ENCODE measurements at places on chromosomes 6 and 20.

GRCh38 chr6:40631744-40632143 lies 44.6 kb upstream of the LRFN2 start:
- no peak for DNase-seq

- DNase-seq = no peak
Observed at GRCh38 chr6:106136845-106137244, 50.7 kb downstream of the PRDM1 start.

DNA sequence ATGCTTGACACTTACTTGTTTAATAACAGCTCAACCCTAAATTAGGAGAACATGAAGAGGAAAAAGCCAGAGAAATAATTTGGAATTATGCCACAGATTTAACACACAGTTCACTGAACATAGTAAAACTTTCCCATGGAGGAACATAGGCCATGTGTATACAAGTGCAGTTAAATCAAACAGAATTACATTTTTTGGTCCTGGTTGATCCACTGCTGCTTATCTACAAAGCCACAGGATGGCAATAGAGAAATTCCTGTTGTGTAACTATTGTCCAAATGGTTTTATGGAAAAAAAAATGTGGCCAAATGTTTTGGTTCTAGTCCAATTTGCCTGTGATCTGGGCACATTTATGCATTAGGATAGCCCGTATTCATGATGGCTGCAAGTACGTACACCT lies 136.8 kb downstream of the ALDH8A1 start:
- DNase-seq = peak; percentile 31

DNA sequence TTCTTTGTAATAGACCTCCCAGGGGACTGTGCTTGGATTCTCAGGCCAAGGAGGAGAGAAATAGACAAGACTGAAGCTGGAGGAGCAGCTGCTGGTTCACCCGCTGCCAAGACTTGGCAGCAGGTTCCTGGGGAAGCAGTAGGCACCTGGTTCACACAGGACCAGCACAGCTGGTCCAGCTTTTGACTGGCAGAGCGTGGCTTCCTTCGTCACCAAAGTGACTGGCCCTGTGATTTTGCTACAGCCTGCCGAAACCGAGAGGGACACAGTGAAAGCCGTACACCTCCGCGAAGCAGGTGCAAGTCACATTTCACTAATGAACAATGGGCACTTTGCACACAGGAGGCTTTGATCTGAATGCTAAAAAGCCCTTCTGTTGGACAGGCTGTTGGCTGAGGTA lies 199.0 kb downstream of the RNF144B start:
- DNase-seq = no peak

DNA sequence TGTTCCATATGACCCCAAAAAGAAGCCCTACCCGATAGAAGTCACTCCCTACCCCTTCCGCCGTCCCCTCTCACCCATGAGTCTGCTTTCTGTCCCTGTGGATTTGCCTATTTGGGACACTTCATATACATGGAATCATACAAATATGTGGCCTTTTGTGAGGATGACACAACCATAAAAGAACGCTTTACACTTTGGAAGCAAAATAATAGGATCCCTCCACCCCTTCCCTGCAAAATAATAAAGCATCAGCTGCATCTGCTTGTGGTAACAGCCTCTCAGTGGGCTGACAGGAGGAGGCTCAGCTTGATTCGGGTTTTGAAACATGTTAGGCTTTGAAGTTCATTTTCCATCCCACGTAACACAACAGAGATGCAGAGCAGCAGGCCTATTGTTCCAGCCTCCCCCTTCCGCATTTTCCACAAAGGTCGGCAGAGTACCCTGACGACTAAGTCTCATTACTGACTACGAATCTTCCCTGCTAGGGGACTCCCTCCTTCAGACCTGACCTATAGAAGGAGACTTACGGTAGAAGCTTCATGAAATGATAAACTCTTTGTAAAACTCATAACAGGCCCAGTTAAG lies 99.1 kb downstream of the ALDH8A1 start:
- DNase-seq = no peak

- DNase-seq = no peak
Observed at GRCh38 chr6:127877231-127877630, 23.6 kb downstream of the THEMIS start.

GRCh38 chr6:2688401-2689064 lies 62.2 kb downstream of the MYLK4 start:
- peak; percentile 81 for DNase-seq

GRCh38 chr20:57655809-57656155 lies 35.6 kb upstream of the ZBP1 start:
- DNase-seq = no peak

DNA sequence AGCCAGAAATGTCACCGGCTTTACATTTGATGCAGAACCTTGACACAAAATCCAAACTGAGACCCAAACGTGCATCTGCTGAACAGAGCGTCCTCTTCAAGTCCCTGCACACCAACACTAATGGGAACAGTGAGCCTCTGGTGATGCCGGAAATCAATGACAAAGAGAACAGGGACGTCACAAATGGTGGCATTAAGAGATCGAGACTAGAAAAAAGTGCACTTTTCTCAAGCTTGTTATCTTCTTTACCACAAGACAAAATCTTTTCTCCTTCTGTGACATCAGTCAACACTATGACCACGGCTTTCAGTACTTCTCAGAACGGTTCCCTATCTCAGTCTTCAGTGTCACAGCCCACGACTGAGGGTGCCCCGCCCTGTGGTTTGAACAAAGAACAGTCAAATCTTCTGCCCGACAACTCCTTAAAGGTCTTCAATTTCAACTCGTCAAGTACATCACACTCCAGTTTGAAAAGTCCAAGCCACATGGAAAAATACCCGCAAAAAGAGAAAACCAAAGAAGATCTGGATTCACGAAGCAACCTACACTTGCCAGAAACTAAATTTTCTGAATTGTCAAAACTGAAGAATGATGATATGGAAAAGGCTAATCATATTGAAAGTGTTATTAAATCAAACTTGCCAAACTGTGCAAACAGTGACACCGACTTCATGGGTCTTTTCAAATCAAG lies 108.4 kb downstream of the RTN4IP1 start:
- DNase-seq = no peak

- DNase-seq = no peak
Observed at GRCh38 chr6:49342410-49342809, 120.6 kb downstream of the MMUT start.

DNA sequence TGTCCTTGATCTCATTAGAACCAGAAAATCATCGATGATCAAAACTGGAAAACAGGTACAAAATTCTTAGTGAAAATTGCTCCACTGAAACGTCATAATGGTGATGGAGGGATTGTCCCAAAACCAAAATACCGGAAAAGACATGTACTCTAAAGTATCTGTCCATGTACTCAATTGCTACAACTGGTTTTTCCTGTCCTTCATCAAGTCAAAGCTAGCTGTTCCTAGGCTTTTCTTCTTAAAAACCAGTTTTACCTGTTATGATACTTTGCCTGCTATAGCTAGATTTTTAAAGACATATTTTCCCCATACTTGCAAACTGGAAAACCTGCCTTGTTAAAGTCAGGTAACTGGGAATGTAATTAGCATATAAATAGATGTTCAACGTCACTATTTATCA lies 50.5 kb upstream of the LRRC1 start:
- DNase-seq = no peak

DNA sequence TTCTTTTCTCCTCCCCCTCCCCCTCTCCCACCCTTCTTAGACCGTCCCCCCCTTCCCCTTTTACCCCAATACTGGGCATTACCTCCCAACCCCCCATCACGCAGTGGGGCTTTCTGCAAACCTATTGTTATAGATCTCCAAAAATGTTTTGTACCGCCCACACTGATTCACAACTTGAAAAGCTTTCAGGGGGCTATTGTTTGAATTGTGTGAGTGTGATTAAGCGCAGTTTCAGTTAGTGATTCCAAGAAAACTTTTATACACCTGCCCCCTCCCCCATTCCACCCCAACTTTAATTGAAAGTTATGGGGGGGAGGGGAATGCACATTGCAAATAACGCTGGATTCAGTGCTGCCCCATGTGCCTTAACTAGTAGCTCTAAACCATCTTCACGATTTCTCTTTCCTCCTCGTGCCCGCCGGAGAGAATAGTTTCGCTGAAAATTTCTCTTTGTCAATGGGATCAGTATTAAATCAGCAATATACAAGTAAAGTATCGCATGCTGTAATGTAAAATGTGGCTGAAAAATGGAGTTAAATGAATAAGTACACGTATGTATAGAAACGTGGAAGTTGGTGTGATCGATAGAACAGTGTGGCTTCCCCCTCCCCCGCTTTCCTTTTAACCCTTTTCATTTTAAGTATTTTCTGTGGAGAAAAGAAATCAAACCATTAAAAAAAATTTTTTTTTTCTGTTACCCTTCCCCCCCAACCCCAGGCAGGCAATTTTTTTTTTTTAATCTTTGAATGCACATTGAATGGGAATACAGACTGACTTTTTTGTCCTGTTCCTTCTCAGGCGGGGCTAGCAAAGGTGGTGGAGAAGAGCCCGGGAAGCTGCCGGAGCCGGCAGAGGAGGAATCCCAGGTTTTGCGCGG lies 632 bp downstream of the LIN28B start:
- no peak for DNase-seq

DNA sequence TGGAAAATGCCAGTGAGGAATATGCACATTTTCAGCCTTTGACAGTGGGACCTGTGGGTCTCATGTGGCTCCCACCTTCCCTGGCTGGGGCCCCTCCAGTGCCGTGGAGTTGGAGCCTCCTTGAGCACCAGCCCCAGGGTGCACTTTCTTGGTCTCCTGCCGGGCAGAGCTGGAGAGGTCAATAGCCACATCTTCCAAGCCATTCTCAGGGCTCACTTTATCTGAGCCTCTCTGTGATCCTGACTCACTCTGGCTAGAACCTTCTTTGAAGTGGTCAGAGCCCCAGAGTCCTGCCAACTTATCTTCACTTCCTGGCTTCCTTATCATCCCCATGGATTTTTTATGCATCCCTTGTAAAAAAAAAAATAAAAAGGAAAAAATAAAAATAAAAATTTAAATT lies 5.7 kb downstream of the VSX1 start:
- DNase-seq = no peak

DNA sequence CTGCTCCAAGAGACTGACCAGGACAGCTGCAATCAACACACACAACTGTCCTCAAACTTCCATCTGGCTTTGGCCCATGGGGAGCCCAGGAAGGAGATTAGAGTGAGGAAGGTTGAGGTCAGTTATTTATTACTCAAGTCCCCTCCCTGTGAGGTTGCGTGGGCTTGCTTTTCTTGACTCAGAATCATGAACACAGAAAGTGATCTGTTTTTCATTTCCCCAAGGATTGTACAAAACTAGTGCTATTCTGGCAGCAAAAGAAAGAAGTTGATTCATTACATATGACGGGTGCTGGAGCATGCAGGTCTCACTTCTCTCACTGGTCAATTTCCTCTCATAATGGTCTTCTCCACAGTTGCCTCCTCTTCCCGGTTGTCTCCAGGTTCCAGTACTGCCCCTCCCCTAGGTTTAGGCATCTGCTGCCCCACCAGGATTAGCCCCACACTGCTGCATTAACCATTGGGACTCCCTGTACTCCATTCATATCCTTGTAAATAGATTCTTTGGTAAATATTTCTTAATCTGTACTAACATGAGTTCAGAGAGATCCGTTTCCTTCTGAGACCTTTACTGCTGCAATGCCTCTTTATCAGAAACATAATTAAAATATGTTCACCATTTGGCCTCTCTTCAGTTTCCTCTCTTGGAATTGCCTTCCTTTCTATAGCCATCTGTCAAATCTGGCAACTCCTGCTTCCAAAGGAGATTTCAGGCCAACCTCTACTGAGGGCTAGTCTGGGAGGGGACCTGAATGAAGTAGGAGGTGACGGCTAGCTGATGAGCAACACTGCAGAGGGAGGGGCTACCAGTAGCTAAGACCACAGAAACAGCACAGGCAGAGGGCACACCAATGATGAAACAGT lies 888.8 kb downstream of the QKI start:
- no peak for DNase-seq

- no peak for DNase-seq
Observed at GRCh38 chr6:169014211-169015197, 239.1 kb downstream of the THBS2 start.

GRCh38 chr6:130778946-130779657 lies 48.1 kb upstream of the SMLR1 start:
- DNase-seq = peak; percentile 78

DNA sequence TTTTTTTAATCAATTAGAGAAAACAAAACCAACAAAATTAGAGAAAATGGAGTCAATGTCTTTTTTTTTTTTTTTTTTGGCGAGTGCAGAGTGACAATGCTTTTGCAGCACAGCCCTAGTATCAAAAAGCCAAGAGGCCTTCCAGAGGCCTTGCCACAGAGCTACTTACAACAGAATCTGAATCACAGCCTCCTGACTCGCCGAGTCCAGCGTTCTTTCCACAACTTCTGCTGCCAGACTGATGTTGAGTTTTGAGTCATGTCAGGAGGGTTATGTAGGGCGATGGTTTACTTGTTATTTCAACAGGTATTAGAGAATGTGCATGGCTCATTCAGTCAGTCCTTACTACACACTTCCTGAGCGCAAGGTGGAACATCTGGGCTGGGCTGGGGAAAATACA lies 88.6 kb downstream of the FNDC1 start:
- DNase-seq = no peak

Measured in EL (cell line).